ENCODE measurements at places on chromosomes 16 and 17.
A peak's percentile ranks its signal among the peaks of the same experiment; 100 is the strongest.

DNA sequence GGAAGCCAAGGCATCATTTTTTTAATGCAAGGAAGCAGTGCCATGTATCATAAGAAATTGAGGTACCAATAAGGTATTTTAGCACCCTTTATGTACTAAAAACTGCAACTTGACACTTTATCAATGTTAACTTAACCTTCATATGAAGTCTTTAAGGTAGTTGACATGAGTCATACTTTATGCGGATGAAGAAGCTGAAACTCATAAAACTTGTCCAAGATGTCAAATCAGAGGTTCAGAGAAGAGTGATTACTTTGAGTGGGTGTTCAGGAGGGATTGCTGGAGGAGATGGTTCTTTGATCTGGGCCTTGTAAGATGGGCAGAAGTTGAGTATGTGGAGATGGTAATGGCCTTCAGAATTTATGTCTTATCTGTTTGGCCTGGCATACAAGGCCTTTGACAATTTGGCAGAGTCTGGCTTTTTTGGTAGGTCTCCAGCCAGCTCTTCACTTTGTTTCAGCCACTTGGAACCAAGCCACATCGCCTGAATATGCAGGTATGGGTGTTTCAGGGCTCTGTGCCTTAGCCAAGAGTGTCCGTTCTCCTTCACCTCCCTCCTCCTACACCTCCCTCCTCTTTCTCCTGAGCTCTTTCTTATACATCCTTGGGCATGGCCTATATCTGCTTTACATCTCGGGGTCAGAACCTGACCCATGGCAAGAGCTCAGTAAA is 23.7 kb downstream of the YPEL2 start:
- DNase-seq: no peak

DNA sequence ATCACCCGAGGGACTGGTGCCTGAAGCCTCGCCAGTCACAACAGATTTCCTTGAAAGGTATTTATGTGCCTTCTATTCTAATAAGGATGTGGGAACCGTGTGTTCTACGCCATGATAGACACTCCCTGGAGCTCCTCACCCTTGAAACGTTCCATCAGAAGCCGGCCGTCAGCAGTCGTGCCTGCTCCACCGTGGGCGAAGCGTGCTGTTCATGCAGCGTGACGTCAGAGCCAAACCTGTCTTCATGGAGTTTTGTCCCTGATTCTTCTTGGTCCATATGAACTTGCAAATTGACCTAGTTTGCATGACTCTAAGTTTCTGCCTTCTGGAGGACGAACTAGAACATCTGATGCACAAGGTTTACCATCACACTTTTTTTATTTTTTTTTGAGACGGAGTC is 4.5 kb upstream of the PPP1R27 start:
- DNase-seq: no peak

GRCh38 chr16:8767176-8767575 is 30.3 kb downstream of the TMEM186 start:
- DNase-seq: no peak

GRCh38 chr17:6452471-6453266 is 8.4 kb downstream of the PIMREG start:
- no peak for DNase-seq

GRCh38 chr16:70653406-70653805 is 7.0 kb downstream of the IL34 start:
- DNase-seq: no peak

DNA sequence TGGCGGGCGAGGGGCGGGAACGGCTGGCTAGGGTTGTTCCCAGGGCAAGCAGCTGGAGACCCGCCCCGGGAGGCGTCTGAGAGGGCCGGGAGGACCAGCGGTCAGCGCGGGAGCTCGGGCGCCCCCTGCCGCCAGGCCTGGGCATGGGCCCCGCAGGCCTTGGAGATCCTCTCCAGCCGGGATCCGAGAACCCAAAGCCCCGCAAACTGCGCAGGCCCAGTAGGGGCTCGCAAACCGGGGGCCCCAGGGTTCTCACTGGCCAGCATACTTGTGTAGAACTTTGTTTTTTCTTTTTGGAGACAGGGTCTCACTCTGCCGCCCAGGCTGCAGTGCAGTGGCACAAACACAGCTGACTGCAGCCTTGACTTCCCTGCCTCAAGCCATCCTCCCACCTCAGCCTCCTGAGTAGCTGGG is 20.8 kb upstream of the ZNF423 start:
- peak; percentile 24 for DNase-seq

DNA sequence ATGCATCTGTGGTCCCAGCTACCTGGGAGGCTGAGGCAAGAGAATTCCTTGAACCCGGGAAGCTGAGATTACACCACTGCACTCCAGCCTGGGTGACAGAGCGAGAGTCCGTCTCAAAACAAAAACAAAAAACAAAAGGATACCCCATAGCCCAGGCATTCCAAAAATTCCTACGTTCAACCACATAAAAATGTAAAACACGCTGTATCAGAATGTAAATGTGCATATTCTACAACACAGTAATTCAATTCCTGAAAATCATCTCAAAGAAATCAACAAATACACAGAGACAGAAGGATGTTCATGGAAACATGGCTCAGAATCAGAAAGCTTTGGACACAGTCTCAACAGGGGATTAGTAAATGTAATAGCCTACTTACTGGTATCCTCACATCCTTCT is 33.0 kb downstream of the COG7 start:
- peak; percentile 29 for DNase-seq

DNA sequence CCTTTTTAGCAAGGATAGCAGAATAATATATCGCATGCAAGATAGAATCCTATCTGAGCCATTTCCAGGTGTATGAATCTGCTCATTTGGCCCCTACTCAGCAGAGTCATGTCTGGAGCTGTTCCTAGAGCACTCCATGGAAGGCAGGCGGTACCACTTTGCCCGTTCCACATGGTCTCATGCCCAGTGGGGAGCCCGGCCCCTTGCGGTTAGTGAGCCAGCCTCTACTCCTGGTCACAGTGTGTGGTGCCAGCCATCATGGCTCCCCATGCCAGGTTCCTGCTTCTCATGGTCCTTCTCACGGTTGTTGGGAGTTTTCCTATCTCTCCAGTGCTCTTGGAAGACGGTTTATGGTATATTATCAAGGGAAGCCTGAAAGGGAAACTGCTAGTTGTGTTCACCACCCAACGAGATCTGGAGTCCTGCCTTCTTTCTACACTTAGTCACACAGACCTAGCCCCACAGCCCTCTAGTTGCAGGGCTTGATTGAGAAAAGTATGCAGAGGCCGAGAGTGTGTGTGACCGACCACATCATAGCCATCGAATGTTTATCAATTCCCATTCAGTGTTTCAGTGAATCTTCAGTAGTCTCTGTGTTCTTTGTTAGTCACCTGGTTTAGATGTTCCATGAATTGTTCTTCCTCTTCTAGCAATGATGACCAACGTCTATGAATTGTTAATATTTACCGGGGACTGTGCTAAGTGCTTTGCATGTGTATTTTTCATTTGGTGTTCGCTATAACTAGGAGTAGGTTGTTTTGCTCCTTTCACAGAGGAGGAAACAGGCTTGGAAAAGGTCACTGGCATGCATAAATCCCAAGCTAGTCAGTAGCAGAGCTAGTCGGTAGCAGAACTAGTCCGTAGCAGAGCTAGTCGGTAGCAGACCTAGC is 9.6 kb downstream of the JPT2 start:
- no peak for DNase-seq

- no peak for DNase-seq
Measured at GRCh38 chr17:16953347-16953746, 18.6 kb downstream of the TNFRSF13B start.

DNA sequence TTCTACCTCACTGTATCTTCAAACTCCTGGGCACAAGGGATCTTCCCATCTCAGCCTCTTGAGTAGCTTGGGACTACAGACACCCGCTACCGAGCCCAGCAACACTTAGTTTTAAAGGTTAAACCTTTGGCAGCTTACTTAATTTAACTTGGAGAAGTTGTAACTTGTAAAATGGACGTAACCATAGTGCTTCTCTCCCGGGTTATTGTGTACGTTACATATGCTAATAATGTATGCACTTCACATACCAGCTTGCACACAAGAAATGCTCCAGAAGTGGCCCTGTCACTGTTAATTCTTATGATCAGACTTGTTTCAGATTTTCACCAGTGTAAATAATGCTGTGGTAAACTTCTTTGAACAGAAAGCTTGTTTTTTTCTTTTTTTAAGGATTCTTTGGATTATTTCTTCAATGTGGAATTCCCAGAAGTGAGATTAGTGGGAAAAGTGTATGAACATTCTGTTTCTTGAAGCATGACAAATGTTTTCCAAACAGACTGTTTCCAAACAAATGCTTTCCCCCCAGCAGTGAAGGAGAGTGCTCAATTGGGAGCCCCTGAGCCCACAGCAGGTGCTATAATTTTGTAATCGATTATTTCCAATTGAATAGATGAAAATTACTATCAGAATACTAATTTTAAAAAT is 61.5 kb downstream of the EPN2 start:
- no peak for DNase-seq

GRCh38 chr17:63516910-63517824 is 6.0 kb upstream of the KCNH6 start:
- peak; percentile 31 for DNase-seq

DNA sequence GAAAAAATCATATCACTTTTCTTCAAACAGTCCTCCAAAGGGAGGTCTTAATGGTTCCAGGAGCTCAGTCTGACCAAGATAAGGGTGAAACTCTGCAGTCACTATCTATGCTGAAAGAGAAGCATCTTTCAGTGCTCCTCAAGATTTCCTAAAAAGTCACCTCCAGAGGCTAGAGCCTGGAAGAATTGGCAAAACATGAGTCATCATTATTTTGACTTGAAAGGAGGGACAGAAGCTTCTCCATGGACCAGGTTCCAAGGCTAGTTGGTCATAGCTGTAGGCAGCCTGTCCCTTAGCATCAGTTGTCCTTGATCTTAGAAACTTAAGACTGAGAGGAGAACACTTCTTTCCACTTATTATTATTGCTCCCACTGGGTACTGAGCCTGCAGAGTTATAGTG is 219.0 kb upstream of the ASIC2 start:
- DNase-seq: no peak

DNA sequence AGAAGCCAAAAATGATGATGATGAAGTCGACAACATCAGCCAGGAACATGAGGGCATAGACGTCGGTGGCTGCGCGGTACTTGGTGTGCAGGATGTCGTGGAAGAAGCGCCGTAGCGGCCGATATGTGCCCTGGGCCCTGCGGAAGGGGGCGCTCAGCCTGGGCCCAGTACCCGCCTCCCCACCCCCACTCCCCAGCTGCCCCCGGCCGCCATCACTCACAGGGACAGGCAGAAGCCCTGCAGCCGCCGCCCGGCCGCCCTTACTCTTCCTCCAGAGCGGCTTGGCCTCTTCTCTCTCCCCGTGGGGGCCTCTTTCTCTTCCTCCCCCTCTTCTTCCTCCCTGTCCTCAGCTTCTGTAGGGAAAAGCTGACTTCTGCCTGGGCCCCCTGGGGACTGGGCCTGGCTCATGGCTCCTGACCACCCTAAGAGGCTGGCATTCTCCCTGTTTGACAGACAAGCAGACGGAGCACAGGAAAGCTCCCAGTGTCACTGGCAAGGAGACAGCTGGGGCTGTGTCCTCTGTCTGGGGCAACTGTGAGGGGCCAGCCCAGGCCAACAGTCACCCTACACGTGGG is 14.2 kb downstream of the CTU2 start:
- no peak for DNase-seq

DNA sequence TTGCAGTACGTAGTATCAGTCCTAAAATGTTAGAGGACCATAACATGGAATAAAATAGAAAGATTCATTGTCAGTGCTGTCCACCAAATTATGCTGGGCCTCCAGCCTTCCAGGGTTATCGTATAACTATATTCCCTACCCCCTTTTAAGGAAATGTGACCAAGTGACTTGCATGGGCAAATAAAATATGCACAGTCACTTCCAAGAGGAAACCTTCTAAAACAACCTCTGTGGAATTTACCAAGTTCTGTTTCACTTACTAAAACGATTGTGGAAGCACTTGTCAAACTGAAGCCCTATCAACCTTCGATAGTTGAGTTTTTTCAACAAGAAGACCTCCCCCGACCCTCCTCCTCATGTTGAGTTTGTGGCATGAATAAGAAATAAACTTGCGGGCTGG is 345.4 kb upstream of the C16orf82 start:
- DNase-seq: no peak

- DNase-seq: no peak
Measured at GRCh38 chr16:85229869-85230462, 117.7 kb upstream of the CIBAR2 start.

- no peak for DNase-seq
Measured at GRCh38 chr17:60135951-60136666, 13.7 kb upstream of the CA4 start.

Data from fibroblast of upper back skin (primary cell).